ENCODE measurements at places on chromosomes 16 and 17.

DNA sequence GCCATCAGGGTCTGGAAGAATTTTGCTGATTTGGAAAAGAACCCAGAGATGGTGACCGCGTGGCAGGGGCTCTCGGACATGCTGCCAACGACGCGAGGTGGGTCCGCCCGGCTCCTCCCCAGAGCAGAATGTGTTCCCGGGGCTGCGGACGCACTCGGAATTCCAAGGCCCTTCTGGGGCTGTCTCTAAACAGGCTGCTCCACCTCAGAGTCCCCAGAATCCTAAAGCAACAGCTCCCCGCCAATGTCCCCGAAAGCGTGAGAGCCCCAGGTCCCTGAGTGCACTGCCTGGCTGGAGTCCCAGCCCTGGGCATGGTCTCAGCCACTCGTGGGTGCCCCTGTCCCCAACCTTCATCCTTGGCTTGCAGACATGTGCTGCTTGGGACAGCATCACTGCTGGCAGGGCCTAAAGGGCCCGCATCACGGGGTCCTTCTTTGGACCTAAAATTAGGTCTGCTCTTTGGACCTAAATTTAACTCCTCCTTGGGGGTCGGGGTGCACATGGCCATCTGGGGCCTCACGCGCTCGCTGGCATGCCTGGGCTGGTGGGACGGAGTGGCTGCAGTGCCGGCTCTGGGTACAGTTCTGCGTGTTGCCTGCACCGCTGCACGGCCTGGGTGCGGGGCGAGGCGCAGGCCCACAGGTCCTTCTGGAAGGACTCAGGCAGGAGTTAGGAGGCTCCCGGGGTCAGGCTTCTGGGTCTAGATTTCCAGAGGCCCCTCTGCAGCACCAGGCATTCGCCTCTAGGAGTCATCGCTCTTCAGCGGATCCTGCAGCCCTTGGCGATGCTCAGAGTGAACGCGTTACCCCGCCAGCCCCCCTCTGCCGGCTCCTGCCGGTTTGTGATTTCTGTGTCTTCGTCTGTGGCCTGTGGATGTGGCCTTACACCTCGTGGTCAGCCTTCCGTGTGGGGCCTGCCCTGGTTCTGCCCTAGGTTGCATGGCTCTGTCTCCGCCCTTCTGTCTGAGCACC is 41.9 kb upstream of the CHMP6 start:
- DNase-seq: no peak

DNA sequence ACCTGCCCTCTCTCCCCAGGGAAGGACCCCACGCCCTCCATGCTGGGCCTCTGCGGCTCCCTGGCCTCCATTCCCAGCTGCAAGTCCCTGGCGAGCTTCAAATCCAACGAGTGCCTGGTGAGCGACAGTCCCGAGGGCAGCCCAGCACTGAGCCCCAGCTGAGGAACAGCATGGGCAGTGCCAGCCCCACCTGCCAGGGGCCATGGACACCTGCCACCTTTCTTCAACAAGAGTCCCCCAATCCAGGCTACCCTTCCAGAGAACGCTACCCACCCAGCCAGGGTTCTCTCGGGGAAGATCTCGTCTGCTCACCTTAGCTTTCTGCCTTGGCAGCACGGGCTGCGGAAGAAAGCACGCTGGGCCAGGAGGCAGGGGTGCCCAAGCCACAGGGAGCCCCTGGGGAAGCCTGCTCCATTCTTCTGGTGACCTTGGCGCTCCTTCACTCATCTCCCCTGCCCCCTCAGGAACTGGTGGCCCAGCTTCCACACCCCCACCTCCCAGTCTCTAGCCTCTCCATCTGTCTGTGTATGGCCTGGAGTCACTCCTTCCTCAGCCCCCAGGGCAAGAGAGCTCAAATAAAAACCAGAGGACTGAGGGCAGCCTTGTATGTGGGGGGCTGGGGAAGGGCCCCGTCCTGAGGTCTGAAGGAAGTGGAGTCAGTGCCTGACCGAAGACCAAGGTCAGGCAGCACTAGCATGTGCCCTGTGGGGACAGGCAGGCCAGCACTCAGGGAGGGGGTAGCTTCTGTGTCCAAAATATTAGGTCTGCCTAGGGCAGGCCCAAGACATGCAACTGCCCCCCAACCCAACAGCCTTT is 6.3 kb downstream of the SLC25A39 start:
- DNase-seq: no peak

DNA sequence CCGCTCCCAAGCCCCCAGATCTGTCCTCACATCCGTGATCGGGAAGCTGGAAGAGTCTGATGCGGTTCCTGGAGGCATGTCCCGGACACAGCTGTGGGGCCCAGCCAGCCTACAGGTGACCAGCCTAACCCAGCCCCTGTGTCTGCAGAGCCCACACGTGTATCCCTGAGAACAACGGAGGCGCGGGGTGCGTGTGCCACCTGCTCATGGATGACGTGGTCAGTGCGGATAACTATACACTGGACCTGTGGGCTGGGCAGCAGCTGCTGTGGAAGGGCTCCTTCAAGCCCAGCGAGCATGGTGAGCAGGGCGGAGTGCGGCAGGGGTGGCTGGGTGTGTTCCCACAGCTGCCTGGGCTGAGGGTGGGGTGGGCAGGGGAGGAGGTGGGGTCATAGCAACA is 30.9 kb downstream of the IL4R start:
- DNase-seq: no peak

- no peak for DNase-seq
Measured at GRCh38 chr17:4504188-4504587, 5.5 kb downstream of the SPNS2 start.
